Mesothelial cell of epicardium (in vitro differentiated cells): ENCODE measurements at places on chromosomes 6 and 20. TPM values are rescaled to one million over a fixed set of nuclear protein-coding genes. Genes with fewer than 3 reads are reported as not detected.

GRCh38 chr20:48822879-48823385 lies 4.9 kb downstream of the PREX1 start:
- peaks cover 52% of the 10 kb centered on the region for H3K27me3 ChIP-seq
- H3K4me3 ChIP-seq = no peak overlapping the region
- no peak for DNase-seq

DNA sequence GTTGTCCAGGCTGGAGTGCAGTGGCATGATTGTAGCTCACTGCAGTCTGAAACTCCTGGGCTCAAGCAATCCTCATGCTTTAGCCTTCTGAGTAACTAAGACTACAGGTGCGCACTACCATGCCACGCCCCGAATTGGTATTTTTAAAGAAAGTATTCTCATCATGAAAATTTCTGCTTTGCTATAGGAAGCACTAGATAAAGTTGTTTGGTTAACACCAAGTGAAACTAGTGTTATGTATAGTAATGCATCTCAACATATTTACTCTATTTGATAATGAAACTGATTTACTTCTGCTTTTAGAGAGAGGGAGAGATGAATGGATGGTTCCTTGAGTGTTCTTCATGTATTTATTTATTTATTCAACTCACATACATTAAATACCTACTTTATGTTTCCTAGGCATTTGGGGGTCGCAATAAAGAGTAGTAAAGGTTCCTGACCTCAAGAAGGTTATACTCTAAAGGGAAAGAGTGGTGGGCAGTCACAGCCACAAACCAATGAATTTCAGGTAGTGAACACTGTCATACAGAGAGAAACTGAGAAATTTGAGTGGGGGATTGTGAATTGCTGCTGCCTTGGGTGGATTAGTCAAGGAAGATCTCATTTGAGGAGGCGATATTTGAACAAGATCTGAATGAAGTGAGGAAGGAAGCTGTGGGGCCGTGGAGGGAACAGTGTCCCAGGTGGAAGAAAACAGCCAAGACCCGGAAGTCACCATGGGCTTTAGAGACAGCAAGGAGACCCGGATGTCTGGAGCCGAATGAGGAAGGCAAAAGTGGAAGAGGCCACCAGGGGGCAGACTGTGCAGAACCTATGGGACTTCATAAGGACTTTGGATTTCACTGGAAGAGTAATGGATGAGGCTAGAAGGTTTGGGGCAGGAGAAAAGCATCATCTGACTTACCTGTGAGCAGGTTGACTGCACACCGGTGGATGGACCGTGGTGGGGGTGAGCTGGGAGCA lies 185.6 kb downstream of the TSHZ2 start:
- peaks cover 10% of the 10 kb centered on the region for H3K36me3 ChIP-seq
- peaks cover 15% of the 10 kb centered on the region for H3K4me1 ChIP-seq
- H3K4me3 ChIP-seq = no peak overlapping the region
- H3K27ac ChIP-seq = no peak overlapping the region

DNA sequence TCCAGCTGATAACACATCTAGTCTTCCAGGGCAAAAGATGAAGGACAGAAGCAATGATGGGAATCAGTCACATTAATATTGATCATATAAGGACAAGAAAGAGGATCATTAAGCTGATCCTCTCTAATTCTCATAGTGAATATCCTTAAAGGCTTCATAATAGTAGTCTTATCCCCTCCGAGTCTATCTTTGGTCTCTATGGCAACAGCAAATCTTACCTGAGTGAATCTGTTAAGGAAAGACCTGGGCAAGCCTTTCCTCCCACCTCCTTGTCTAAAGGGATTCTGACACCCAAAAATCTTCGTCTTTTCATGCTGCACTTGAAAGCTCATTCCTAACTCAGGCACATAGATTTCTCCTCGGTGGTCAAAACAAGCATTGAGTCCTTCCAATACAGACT lies 86.4 kb upstream of the LYRM2 start:
- peaks cover 35% of the 10 kb centered on the region for H3K36me3 ChIP-seq
- H3K4me1 ChIP-seq = no peaks in the 10 kb centered on the region
- no peaks in the 10 kb centered on the region for H3K27me3 ChIP-seq
- DNase-seq = no peak
- no peak overlapping the region for H3K27ac ChIP-seq
- no peak overlapping the region for H3K4me3 ChIP-seq

DNA sequence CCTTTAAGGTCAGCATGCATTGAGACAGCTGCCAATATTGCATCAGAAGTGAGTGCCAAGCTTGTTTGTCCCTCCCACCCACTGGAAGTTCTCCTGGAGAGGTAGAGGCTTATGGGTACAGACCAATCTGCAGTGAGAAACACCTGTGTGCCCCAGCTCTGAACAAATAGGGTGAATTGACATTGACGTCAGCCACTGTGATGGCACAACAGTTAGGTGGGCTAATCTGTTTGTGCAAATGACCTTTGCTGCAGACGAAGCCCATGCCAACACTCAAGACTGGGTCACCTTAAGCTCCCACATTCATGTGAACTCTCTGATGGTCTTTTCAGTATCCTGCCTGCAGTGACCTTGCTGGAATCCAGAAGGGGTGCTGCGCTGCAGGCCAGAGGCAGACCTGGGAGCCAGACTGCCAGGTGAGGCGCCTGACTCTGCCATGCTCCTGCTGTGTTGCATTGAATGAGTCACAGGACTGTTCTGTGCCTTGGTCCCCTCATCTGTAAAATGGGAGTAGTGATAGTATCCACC lies 99.9 kb downstream of the ALDH8A1 start:
- peaks cover 20% of the 10 kb centered on the region for H3K4me1 ChIP-seq
- H3K27ac ChIP-seq = no peak overlapping the region
- no peak overlapping the region for H3K4me3 ChIP-seq
- H3K36me3 ChIP-seq = no peaks in the 10 kb centered on the region
- no peaks in the 10 kb centered on the region for H3K27me3 ChIP-seq

The WFDC5 gene
- total RNA-seq = not detected in 3 replicates

DNA sequence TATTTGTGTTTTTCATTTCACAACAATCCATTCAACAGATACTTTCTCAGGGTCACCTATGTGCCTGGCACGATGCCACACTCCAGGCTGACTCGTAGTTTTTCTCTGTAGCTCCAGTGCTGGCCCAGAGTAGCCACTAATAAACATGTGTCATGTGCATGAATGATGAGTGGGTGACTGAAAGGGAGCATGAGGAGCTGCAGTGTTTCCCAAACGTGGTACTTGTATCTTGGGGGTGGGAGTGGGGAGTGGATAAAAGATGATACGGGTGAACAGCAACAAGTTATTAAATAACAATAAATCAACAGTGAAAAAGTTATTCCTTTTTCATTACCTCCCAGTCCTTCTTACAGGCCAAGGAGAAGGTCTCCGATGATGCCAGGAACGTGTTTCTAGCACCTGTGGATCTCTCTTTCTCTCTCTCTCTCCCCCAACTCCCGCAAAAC lies 17.1 kb downstream of the SRXN1 start:
- no peaks in the 10 kb centered on the region for H3K36me3 ChIP-seq
- peaks cover 19% of the 10 kb centered on the region for H3K4me1 ChIP-seq
- peak overlapping the region; percentile 27 for H3K27ac ChIP-seq
- H3K27me3 ChIP-seq = peaks cover 4% of the 10 kb centered on the region

The GMPR gene
- 4.0 to 5.2 TPM (median 4.3 TPM) in 3 replicates for total RNA-seq

GRCh38 chr6:157304899-157305663 lies 18.2 kb downstream of the TMEM242 start:
- no peaks in the 10 kb centered on the region for H3K36me3 ChIP-seq
- no peak for DNase-seq
- no peaks in the 10 kb centered on the region for H3K27me3 ChIP-seq
- H3K27ac ChIP-seq = no peak overlapping the region
- peaks cover 8% of the 10 kb centered on the region for H3K4me1 ChIP-seq
- H3K4me3 ChIP-seq = no peak overlapping the region

GRCh38 chr6:31737315-31737990 lies 1.1 kb upstream of the CLIC1 start:
- H3K36me3 ChIP-seq = peaks cover 10% of the 10 kb centered on the region
- peak overlapping the region; percentile 82 for H3K4me3 ChIP-seq
- peak overlapping the region; percentile 99 for H3K27ac ChIP-seq
- peaks cover 63% of the 10 kb centered on the region for H3K4me1 ChIP-seq
- DNase-seq = no peak

- no peak overlapping the region for H3K27ac ChIP-seq
- H3K36me3 ChIP-seq = no peaks in the 10 kb centered on the region
- no peaks in the 10 kb centered on the region for H3K27me3 ChIP-seq
- no peak overlapping the region for H3K4me3 ChIP-seq
Measured at GRCh38 chr6:100339574-100340255, 125.0 kb downstream of the SIM1 start.

GRCh38 chr6:4935486-4935885 lies 68.4 kb downstream of the RPP40 start:
- H3K4me3 ChIP-seq = no peak overlapping the region
- H3K36me3 ChIP-seq = peaks cover 13% of the 10 kb centered on the region
- DNase-seq = no peak
- no peak overlapping the region for H3K27ac ChIP-seq
- no peaks in the 10 kb centered on the region for H3K27me3 ChIP-seq
- H3K4me1 ChIP-seq = peaks cover 50% of the 10 kb centered on the region

DNA sequence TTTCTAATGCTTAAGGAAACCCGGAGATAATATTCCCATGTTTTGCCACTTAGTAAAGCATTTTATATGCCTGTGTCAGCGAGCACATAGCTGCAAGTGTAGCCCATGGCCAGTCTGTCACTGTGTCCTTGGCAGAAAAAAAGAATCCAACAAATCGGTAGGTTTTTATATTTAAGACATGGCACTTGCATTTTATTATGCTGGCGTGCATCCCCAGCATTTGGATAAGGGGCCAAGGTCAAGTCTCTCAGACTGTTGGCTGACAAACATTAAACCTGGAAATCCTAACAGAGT lies 1.2 kb upstream of the ZNF184 start:
- H3K36me3 ChIP-seq = peaks cover 8% of the 10 kb centered on the region
- no peak overlapping the region for H3K27ac ChIP-seq
- H3K4me1 ChIP-seq = peaks cover 23% of the 10 kb centered on the region

DNA sequence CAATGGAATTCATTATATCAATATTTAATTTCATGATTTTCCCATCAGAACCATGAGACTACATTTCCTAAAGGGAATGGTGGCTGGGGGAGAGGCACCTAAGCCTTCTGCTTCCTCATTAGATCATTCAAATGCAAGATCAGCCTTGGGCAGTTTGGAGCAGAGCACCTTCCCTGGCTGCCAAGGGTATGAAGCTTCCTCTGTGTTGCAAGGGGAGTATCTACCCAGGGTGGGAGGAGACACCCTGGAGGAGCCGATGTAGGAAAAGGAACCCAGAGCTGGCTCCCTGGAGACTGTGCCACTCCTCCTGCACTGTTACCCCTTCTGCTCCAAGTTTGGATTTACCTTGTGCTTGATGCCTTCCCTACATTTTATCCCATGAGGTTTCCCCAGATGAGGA lies 299.7 kb upstream of the PRDM1 start:
- H3K27ac ChIP-seq = no peak overlapping the region
- no peak for DNase-seq
- H3K4me1 ChIP-seq = no peaks in the 10 kb centered on the region
- no peak overlapping the region for H3K4me3 ChIP-seq

The MYCT1 gene
- total RNA-seq = 1.6 to 2.3 TPM (median 2.0 TPM) in 3 replicates

DNA sequence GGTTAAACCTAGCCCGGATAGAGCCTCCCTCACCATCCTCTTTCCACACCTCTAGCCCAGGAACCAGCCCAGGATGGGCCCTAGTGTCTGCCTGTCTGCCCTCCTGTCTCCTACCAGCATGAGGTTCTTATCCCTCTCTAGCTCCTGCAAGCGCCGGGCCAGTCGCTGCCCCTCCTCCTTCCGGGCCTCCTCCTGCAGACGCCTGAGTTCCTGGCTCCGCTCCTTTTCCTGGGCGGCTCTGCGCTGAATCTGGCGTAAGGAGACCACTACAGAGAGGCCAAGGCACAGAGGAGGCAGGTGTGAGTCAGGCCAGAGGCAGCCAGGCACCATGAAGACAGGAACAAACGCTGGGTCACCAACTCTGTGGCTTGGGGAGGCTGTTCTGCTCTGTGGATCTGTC lies 4.3 kb upstream of the PSORS1C2 start:
- no peak overlapping the region for H3K4me3 ChIP-seq
- H3K36me3 ChIP-seq = peaks cover 20% of the 10 kb centered on the region
- no peak for DNase-seq
- no peaks in the 10 kb centered on the region for H3K27me3 ChIP-seq
- no peak overlapping the region for H3K27ac ChIP-seq

DNA sequence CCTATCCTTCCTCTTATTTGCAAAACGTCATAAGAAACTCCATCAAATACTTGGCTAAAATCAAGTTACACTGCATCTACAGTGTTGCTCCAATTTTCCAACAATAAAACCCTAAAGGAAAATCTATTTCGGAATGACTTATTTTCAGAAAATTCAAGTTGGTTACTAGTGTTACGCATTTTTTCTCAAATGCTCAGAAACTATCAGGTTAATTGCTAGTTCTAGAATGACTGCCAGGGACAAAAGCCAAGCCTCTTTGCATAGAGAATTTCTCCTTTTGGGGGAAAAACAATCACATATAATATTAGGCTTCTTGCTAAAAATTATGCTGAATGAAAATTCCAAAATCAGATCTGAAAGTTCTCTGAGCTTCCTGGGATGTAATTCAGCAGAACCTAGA lies 210.2 kb downstream of the BTBD9 start:
- no peak overlapping the region for H3K27ac ChIP-seq
- H3K4me3 ChIP-seq = no peak overlapping the region
- peaks cover 11% of the 10 kb centered on the region for H3K36me3 ChIP-seq
- no peak for DNase-seq
- H3K27me3 ChIP-seq = no peaks in the 10 kb centered on the region

The EFCAB8 gene
- total RNA-seq = 0.11 to 0.51 TPM (median 0.47 TPM) in 3 replicates

The TFAP2A gene
- total RNA-seq = 62.4 to 63.5 TPM (median 63.4 TPM) in 3 replicates

GRCh38 chr6:41042226-41043055 lies at the start of gene TSPO2:
TSS of gene TSPO2 (plus strand) at chr6:41042467. CDS start at chr6:41042986, 519 bp downstream.
- no peaks in the 10 kb centered on the region for H3K4me1 ChIP-seq
- H3K27me3 ChIP-seq = no peaks in the 10 kb centered on the region
- no peaks in the 10 kb centered on the region for H3K36me3 ChIP-seq
- H3K4me3 ChIP-seq = no peak within 1 kb of the TSS
- H3K27ac ChIP-seq = no peak within 1 kb of the TSS
- DNase-seq = no peak

DNA sequence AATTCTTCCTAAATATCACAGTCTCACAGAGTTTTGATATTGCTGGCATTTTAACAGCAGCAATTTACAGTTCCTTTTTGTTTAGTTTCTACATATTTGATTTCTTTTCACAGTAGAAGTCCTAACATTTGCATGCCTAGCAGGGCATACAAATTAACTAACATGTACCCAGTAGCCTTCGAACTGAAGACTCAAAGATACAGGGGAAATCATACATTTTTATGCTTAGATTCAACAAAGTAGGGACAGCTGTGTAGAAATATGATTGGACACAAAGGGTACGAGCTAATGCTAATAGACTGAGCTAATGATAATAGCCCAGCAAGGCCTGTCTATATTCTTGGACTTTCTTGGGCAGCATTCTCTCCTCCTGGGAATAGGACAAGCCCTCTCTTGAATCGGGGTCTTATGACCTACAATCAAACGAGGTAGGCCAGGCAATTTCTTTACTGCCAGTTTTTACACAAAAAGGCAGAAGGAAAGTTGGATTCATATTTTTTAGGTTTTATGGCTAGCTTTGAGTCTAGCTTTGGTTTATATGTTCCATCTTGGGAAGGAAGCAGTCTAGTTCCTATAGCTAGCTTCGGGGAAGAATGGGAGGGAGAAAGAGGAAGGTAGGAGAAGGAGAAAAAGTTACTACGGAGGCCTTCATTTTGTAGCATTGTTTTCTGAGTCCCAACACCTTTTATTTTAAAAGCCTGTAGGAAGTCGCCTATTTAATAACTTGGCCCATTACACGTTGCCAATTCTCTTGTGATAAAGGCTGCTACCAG lies 115.8 kb downstream of the HFE start:
- no peaks in the 10 kb centered on the region for H3K27me3 ChIP-seq
- peak overlapping the region; percentile 51 for H3K4me3 ChIP-seq
- no peaks in the 10 kb centered on the region for H3K36me3 ChIP-seq
- peaks cover 19% of the 10 kb centered on the region for H3K4me1 ChIP-seq
- no peak for DNase-seq

GRCh38 chr6:139706912-139707311 lies 332.5 kb upstream of the CITED2 start:
- no peak for DNase-seq
- H3K4me3 ChIP-seq = no peak overlapping the region
- no peaks in the 10 kb centered on the region for H3K36me3 ChIP-seq
- H3K4me1 ChIP-seq = peaks cover 35% of the 10 kb centered on the region
- no peak overlapping the region for H3K27ac ChIP-seq
